ENCODE measurements at places on chromosomes 3 and 15. TPM values are rescaled to one million over a fixed set of nuclear protein-coding genes. Genes with fewer than 3 reads are reported as not detected.

ELL3 gene
- total RNA-seq = 3.9 TPM

IL5RA gene
- 11.1 TPM for total RNA-seq

RPLP1 gene
- total RNA-seq = 56.7 TPM

GDPGP1 gene
- total RNA-seq = 8.3 TPM

ITIH1 gene
- not detected for total RNA-seq

POC1A gene
- 5.1 TPM for total RNA-seq

MTFMT gene
- total RNA-seq = 14.5 TPM
